ENCODE measurements at places on chromosomes 12 and 14. TPM values are rescaled to one million over a fixed set of nuclear protein-coding genes. Genes with fewer than 3 reads are reported as not detected.

GRCh38 chr14:63134801-63135200, 69.4 kb upstream of the RHOJ start:
- DNase-seq: no peak

The SLCO1B1 gene
- not detected for total RNA-seq

DNA sequence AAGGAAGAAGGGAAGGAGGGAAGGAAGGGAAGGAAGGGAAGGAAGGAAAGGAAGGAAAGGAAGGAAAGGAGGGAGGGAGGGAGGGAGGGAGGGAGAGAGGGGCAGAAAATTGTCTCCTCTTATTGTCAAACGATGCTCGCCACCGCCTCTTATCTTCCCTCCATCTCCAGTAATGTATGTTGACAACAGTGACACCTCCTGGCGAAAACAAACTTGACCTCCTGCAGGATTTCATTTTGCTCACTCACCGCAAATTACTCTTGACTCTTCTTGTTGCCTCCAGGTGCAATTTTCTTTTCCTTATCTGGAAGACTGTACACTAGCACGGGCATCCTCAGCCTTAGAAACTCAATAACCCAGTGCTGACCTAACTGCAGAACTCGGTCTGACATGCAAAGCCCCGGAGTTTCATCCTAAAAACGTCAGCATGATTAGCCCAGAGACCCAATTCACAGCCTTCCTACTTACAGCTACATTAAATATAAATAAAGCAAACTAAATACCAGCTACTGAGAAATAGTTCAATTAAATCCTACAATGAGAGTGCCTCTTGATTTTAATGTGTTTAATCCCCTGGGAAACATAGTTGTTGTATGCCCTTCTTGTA, 512.4 kb upstream of the TMPO start:
- DNase-seq: no peak

DNA sequence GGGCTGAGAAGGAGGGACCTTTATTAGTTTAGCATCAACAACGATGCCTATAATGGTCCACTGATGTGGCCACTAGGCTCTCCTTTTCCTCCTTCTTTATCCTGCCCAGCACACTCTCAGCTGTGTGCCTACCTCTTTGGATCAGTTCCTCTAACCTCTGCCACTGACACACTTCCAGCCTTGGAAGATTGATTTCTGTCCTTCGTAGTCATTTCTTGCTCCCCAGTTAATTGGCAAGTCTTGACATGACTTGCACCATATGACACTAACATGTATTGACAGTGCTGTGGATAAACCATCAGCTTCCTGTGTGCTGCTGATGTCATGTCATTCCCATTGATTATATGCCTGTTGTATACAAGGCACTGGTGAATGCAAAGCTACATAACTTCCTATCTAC, 90.2 kb upstream of the PLEKHG7 start:
- DNase-seq: no peak

GRCh38 chr14:69670093-69670492, 58.7 kb downstream of the SUSD6 start:
- no peak for DNase-seq

The KICS2 gene
- total RNA-seq: 13.6 TPM

GRCh38 chr12:66964629-66965028, 285.8 kb upstream of the GRIP1 start:
- peak; percentile 16 for DNase-seq

The PAPLN gene
- 0.05 TPM for total RNA-seq

DNA sequence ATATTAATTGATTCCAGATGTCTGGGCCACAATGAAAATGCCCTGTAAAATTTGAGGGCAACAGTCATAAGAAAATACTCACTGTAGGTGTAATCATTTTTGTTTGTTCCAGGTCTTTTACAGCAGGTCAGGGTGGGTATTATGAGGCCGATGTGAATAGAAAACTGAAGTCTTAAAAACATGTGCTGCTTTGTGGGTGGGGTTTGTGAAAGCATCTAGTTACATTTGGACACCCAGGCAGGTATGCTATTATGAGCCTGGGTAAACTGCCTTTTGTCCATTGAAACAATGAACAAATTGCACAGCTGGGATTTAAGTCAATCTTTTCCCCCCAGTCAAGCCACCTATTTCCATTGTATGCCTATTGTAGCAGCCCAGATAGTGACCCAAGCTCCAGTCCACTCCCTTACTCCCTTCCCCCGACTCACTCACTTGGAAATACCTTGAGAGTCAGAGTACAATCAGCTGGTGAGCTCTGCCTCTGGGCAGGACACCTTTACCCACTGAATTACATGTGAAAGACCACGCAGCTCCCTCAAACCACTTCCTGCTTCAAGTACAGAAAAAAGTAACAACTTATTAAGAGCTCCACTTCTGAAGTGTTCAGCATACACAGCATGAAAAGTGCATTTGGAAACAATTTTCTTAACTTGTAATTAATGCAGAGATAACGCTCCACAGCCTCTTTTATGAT, 1.8 kb downstream of the IGF1 start:
- peak; percentile 15 for DNase-seq

DNA sequence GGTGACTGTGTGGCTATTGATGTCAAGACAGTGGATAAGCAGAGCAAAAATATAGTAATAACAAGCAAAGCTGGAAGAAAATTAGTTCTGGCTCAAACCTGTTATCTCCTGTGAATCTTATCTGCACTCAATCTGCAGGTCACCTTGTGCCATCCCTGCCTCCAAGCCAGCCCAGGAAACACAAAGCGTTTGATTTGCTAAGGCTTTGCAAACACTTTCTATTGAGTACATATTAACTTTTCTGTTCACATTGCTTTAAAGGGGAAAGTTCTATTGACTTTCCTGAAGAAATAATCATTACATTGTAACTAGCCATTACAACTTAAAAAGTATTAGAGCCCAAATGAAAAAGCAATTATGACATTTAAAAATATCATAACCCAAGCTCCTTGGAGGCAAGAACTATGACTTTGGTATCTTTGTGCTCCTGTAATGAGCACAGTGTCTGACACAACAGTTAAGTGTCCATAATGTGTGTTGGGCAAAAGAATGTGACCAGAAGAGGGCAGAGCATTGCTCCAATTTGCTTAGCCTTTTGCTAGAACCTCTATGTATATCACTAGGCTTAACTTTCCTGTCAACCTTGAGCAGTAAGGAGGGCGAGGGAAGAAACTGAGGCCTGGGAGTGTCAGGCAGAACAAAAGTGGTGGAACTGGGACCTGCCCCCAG, 24.7 kb downstream of the SERPINA3 start:
- DNase-seq: no peak

GRCh38 chr12:98418357-98419075, 96.9 kb upstream of the TMPO start:
- no peak for DNase-seq

The NFATC4 gene
- total RNA-seq: not detected

DNA sequence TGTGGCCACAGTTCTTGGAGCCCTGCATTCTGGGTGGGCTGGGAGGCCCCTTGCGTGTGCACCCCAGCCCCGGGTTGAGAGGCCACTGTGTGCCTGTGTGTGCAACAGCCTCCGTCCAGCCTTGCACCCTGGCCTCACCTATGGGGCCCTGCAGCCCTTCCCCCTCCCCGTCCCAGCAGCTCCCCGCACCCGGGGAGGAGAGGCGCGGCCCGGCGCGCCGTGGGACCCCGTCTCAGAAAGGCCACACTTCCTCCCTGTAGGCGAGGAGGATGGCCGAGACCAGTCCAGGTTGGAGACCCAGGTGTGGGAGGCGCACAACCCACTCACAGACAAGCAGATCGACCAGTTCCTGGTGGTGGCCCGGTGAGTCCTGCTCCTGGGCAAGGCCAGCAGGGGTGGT, 16.6 kb upstream of the CRIP2 start:
- DNase-seq: no peak

DNA sequence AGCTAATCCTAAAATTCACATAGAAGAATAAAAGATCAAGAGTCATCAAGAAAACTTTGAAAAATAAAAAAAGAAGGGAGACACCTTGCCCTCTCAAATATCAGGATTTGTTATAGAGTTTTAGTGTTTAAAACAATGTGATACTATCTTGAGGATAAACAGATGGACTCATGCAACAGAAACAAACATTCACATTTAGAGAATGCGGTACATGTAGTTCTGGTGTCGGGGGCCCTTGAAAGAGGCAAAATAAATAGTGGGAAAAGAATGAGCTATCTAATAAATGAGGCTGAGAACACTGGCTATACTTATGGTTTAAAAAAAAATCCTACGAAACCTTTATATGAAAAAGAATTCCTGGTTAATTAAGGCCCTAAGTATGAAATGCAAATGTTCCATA, 127.7 kb downstream of the LLPH start:
- DNase-seq: no peak

GRCh38 chr14:47103771-47104170, 452.2 kb upstream of the RPL10L start:
- DNase-seq: no peak

The AQP5 gene
- total RNA-seq: not detected

- DNase-seq: no peak
Observed at GRCh38 chr14:102479107-102479506, 30.5 kb downstream of the ANKRD9 start.

DNA sequence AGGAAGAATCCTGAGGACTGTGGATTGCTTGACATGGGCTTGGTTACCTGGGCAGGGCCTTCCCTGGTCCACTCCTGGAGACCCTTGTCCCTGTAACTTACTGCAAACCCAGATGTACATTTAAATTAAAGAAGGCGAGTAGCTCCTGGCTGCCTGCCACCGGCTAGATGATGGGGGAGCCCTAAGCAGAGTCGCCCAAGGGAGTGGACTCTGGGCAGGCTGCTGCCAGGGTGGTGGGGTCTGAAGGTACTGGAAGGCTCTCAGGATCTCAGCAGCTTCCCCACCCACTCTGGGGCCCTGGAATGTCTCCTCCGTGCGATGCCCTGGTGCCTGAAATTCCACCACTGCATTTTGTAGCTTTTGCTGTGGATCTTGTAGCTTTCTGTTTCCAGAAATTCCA, 74.7 kb downstream of the FBXL14 start:
- DNase-seq: no peak

The ADCK1 gene
- 7.1 TPM for total RNA-seq

DNA sequence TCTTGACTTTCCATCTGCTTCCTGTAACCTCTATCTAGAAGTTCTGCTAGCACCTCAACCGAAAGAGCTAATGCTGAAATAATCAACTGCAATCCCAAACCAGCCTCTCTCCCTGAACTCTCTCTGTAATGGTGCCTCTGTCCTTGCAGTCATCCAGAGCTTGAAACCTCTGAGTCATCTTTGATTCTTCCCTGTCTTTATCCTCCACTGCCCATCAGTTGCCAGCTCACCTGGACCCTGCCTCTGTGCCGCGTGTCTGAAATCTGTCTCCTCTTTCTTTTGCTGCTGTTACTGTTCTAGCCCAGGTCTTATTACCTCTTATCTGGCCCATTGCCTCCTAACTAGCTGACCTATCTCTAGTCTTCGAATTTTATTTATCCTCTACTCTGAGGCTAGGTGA, 15.5 kb downstream of the CLSTN3 start:
- DNase-seq: no peak

The CLEC9A gene
- total RNA-seq: 0.98 TPM

The HOXC9 gene
- total RNA-seq: not detected

GRCh38 chr12:52926596-52927234, 21.8 kb upstream of the KRT8 start:
- DNase-seq: no peak

The ALG10B gene
- 10.1 TPM for total RNA-seq

- DNase-seq: no peak
Observed at GRCh38 chr14:97046967-97047366, 249.8 kb downstream of the VRK1 start.

DNA sequence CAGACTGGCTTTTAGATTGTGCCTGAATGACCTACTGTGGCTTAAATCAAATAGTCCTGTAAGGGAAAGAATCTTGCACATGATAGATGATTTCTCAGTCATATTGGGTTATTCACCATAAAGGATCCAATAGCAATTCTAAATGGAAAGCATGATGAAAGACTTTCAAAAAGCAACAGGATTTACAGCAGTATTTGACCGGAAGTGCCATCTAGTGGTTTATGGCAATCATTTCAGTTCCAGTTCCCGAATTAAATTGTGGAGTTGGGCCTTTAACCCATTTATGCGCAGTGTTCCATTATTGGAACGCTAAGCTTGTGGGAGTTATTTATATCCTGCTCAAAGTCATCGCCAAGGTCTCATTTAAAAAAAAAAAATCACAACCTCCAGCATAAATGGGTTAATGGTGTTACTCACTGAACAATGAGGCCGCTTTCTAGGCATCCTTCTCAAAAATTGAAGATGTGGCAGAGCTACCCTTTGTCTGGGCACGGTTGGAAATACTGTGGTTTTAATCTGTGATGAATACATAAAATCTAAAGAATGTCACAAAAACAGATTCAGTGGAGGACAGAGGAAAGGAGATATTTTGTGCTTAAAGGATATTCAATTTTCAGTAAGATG, 60.8 kb upstream of the REP15 start:
- DNase-seq: no peak

DNA sequence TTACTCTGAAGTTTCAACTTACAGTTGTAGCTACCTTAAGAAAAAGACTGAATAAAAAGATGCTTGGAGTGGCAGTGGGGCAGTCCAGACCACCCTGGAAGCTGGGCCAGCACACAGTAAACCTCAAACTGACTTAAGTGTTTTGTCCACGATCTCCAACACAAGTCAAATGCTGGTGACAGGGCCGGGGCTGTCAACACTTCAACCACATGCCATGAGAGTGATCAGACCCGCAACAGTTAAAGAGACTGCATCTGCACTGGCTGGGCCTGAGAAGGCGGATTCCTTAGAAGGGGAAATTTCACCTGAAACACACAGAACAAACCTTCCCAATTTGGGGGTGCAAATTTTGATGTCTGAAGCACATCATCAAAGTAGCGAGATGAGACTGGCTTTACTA, 223.5 kb upstream of the CAND1 start:
- DNase-seq: no peak

DNA sequence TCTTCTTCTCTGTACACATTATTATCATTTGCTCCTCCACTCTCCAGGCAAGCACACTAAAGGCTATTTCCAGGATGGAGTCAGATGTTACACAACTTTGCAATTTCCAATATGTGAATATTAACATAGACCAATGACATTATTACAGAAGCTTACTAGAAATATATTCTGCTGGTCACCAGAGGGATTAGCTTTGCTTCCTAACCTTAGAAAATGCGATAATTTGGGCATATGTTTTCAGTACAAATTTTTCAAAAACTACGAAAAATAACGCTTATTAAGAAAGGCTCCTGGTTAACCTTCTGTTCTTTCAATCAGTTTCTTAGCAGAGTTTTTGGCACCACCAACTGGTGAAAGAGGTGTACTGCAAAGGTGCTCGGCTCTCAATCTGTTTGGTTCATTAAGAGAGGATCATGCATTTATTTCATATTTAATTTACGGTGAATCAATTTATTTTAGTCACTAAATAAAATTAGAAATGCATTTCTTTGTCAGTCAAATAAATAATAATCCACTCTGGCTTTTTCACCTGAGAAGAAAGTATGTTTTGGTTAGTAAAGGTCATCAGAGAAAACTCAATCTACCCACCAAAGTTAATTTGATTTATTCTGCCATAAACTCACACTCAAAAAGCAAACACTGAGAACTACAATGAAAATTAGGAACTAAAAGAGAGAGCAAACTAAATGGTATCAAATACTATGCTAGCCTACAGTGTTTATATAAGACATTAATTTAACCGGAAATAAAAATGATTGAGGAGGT, 39.2 kb downstream of the EFCAB11 start:
- peak; percentile 38 for DNase-seq

The NTS gene
- total RNA-seq: not detected

The KCNK13 gene
- not detected for total RNA-seq

The PRR13 gene
- 142 TPM for total RNA-seq

- DNase-seq: no peak
Observed at GRCh38 chr14:100487304-100487703, 99.9 kb downstream of the BEGAIN start.

- no peak for DNase-seq
Observed at GRCh38 chr12:106564678-106565329, 18.0 kb upstream of the RFX4 start.

Data from CD4-positive, alpha-beta T cell (primary cell).